ENCODE measurements at places on chromosomes 2 and 18.
A peak's percentile ranks its signal among the peaks of the same experiment; 100 is the strongest.

- DNase-seq: no peak
Measured at GRCh38 chr2:3633982-3634595, 23.9 kb upstream of the ALLC start.

DNA sequence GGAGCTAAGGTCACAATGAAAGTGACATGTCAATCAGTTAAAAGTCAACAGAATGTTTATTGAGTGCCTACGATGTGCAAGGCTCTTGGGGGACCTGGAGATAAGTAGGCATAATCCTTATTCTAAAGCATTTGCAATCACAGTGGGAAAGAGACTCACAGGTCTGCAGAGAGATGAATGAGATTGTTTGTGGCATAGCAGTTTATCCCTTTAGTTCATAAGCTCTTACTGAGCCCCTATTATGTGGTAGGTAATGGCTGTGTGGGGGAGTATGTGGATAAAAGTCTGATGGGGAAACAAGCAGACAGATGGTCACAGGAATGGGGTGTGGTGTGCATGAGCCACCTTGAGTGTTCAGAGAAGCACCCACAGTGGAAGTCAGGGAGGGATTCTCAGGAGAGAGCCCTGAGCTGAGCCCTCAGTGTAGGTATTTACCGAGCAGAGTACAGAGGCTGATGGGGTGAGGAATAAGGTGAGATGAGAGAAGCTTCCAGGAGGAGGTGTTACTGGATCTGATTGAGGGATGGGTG, 48.1 kb downstream of the EMILIN2 start:
- no peak for DNase-seq

DNA sequence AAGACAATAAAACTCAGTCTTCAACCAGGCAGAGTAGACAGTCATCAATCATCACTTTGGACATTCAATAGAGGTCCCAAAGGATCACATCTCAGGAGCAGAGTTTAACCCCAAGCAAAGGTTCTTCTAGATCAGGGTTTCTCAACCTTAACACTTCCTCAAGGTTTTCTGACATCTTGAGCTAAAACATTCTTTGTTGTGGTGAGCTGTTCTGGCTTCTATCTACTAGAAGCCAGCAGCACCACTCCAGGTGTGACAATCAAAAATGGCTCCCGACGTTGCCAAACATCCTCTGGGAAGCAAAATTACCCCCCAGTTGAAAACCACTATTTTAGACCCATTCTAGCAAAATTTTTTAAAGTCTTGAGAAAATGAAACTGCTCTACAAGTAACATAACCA, 22.0 kb downstream of the RTTN start:
- DNase-seq: no peak

DNA sequence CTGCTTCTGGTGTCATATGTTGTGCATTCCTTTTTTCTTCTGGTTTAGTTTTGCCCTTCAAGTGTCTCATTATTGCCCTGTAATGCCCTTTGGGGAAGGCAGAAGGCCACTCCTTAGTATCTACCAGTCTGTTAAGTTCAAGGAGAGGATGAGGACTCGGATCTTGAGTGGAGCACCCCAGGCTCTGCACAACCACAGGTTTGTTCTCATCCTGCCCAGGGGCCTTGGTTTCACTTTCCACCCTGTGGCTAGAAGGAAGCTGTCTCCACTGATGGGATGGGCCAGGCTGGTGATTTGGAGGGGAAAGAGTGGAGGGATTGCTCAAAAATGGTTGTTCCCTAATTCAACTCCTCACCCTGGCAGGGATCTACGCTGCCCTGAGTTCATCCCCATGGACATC, 30.2 kb upstream of the RAB11FIP5 start:
- DNase-seq: no peak

DNA sequence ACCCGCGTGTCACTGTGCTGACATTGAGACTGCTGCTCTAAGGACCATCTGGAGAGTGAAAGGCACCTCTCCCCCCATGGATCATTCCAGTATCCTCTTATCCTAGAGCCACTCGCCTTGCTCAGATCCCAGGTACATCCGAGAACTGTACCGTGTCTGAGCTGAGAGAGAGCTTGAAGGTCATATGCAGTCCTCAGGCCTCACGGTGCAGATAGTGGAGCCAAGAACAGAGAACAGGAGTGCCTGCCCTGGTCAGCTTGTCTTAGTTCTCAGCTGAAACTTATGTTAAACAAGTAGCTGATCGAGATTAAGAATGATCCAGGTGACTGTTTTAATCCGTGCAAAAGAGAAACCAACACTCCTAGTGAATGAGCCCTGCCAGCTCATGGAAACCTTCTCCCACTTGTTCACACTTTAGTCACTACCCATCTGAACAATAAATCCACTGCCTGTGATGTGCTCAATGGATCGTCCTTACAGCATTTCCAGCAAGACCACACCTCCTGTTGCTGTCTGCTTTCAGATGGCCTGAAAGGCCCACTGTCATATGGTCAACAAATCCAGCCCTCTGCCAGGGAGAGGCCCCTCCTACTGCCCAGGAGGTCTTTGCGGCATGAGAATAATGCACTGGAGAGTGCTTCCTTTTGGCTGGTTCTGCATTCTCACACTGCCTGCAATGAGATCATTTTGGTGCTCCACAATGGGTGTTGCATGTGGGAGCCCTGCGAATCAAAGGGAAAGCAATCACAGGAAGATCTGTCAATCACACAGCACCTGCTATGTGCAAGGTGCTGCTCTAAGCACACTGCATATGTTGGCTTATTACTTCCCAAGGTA, 43.7 kb upstream of the APCDD1 start:
- no peak for DNase-seq

GRCh38 chr2:23480957-23481797, 96.2 kb downstream of the KLHL29 start:
- no peak for DNase-seq

DNA sequence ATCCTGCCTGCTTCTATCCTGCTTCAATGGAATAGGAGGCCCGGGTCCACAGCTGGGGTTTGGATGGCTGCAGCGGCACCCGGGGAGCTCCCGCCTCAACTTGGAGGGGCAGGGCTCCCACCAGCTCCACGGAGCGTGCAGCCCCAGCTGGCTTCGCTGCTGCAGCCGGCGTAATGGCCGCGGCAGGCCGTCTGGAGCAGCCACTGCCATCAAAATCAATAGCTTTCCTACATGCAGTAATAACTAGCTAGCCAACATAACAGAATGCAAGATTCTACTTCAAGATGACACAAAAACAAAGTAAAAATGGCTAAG, 154.2 kb upstream of the RMP24 start:
- DNase-seq: no peak

- no peak for DNase-seq
Measured at GRCh38 chr2:45567974-45568789, 42.9 kb downstream of the SRBD1 start.

DNA sequence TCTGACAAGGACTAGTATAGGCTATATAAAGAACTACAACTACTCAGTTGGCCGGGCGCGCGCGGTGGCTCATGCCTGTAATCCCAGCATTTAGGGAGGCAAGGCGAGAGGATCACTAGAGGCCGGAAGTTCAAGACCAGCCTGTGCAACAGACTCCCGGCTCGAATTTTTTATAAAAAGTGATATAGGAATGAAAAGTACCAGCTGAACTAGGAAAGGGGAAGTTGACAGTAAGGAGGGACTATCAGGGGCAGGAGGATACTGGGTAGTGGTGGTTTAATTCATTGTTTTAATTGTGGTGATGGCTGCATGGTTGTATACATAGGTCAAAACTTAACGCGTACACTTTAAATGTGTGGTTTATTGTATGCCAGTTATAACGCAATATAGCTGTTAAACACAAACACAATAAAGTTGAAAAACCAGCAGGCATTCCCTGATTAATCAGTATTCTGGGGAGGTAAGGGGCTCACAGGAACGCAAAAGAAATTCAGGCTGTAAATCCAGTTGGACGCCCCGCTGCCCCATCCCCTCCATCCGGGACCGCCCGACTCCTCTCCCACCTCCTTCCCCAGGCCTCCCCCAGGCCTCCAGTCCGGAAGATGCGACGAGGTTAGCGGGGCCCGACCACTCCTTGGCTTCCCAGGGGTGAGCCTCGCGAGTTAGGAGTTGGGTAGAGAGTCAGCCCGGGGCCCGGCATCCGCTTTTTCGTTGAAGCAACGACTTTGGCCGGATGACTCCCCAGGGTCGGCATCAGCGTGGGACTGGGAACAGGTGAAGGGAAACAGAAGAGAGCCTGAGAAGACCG, 746 bp upstream of the POLR1B start:
- peak; percentile 52 for DNase-seq

DNA sequence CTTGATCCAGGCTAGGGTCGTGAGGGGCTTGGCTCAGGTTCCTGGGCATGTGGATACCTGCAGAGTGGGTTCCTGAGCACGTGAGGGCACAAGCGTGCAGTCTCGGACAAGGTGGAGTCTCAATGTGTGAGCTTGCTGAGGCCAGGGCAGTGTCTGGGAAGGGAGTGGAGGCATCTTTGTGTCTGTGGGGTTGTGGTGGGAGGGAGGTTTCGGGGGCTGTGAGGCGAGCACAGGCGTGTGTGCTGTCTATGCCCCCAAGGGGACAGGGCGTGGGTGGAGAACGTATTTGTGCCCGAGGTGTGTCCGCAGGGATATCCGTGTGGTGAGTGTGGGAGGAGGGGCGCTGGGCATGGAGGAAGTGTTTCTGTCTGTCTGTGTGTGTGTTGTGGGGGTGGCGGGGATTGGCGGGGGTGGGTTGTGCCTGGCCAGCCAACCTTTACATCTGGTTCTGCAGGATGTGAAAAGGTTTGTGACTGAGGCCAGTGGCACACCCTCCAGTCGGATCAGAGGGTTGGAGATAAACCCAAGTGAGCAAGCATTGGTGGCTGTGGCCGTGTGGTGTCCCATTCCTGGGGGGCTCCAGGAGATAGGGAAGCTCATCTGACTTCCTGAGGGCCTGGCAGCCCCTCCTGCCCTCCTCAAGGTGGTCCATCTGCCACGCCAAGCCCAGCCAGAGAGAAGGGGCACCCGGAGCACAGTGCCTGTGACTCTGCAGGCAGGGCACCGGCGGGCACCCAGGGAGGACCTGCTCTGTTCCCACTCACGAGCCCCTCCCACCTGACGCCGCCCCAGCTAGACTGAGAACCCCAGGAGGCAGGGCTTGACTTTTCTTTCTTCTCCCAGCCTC, 57.1 kb downstream of the ZFP36L2 start:
- DNase-seq: no peak

DNA sequence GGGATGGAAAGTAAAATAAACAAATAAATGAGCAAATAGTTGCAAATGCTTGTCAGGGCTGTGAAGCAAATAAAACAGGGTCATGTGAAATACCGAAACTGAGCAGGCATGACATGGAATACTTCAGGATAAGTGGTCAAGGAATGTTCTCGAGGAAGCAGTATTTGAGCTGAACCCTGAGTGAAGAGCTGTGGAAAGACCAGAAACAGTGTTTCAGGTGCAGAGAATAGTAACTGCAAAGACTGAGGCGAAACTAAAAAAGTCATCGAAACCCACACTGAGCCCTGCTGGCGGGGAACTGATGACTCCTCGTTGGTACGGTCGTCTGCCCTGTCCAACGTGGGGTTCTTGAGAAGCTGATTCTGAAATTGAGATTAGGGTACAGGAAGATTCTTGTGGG, 27.2 kb upstream of the MYCN start:
- no peak for DNase-seq

DNA sequence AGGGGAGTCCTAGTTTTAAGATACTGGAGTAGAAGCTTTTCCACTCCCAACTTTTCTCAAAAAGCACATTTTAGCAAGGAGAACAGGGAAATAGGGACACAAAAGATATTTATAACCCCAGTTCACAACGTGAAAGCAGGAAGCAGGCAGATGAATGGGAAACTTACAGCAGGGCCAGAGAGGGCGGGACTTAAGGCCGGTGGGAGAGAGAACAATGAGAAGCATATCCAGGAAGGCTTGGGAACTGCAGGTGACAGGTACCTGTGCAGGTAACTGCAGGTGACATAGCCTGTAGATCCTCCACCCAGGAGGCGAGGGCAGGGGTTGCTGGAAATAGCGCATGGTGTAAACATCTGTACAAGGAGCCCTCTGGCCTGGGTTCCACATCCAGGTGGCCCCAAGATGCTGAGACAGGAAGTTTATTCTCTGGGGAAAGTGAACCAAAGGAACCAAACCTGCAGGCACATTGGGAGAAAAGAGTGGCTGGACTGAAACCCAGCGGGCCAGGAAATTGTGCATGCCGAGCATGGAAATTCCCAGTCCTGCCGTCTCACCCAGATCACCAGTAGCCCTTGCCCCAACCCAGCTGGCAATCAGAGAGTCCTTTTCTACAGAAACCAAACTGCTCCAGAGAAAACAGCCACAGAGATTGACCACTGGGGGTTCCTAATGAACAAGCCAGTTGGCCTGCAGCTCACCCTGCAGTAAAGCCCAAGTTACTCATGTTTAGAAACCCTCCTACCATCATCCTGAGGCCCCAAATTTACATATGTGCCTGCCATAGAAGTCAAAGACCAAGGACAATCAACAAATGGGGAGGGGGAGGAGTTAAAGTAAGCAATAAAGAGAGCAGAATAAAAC, 24.3 kb upstream of the COL6A3 start:
- DNase-seq: no peak

DNA sequence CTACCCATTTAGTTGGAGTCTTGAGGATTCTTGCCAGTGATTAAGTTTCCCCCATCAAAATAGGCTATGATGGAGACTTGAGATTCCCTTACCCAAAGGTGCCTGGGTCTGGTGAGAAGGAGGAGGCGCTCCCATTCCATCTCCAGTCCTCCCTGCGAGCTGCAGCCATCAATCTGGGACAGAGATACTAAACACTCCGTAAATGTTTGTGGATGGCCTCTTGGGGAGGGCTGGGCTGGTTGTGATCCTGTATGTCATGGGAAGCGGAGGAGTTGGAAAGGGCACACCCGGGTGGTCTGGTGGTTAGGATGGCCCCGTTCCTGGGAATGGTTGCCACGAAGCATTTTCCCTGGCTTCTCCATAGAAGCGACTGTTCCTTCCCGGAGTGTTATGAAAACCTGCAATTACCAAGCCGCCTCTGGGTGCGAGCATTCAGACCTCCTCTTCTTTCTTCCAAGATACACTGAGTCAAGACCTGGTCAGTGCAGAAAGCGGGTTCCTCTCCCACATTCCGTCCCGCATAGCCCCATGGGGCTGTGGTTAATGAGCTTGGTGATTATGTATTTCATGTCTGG, 196.9 kb downstream of the CTIF start:
- no peak for DNase-seq

DNA sequence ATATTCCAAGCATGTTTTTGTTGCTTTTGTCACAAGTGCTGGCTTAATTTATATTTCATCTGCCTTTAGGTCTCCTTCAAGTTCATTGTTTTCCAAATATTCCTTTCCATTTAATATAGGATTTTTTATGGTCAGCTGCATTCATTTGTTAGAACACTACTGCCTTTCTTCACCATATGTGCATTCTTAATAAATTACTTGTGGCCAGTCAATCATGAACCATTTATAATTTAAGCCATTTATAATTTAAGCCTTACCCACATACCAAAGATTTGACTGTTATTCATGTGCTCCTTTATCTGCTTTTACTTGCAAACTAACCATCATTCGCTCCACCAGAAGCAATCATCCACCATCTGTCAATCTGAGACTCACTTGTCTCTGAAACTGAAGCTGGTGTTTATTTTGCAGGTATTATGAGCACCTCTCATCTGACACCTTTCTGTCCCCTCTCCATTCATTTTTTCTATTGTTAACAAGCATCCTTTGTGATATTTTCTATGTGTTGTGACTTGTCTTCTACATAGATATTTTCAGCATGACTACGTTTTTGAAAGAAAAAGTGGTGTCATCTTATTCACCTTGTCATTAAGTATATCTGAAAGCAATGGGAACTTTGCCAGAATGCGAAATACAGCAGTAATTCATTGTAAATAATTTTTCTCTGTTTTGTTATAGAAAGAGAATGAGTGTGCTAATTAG, 786.8 kb downstream of the KCNJ3 start:
- DNase-seq: no peak

GRCh38 chr2:220619525-220620220, 952.4 kb downstream of the EPHA4 start:
- DNase-seq: no peak

Measured in stimulated activated CD4-positive, alpha-beta T cell treated with anti-CD3 and anti-CD28 coated beads, Interleukin-15, amount 100 ng/mL, for 1 hour (primary cell).